SK-N-SH treated with all-trans-retinoic acid at 6 μM for 48 hours (cell line): ENCODE measurements at places on chromosomes 7 and 10.

DNA sequence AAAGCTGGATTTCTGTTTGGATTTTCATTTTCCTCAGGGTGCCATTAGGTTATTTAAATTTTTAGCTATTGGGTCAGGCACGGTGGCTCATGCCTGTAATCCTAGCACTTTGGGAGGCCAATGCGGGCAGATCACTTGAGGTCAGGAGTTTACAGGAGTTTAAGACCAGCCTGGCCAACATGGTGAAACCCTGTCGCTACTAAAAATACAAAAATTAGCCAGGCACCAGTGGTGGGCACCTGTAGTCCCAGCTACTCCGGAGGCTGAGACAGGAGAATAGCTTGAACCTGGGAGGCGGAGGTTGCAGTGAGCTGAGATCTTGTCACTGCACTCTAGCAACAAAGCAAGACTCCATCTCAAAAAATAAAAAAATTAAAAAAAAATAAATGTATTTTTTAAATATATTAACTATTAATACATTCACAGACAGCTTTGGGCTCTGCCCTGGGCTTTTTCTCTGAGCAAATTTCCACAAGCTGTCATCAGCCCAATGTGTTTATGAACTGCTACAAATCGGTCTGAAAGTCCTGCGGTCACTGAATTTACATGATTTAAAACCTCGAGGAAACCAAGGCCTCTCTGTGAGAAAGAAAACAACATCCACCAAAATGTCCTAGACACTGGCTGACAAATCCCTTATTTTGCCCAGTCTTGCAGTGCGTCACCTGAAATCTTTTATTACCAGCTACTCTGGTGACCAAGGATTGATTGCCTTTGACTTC, 19.2 kb upstream of the PLEKHS1 start:
- ATAC-seq = no peak

DNA sequence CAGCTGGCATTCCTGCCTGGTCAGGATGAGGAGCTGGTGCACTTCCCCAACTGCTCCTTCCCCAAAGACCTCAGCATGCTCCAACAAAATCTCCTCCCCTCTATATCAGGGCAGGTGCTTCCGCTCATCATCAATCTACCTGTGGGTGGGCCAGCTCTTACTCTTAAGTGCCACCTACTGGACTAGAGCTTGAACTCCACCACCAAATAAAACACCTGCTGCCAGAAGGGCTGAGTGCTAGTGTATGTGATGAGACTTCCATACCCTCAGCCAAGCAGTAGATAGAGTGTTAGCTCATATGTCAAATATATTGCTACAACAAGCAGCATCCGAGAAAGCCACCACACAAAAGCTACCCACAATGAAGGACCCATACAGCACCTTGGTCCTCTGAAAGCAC, 264.3 kb downstream of the RNLS start:
- no peak for ATAC-seq

- ATAC-seq = no peak
Observed at GRCh38 chr7:113207931-113208330, 89.6 kb upstream of the SMIM30 start.

DNA sequence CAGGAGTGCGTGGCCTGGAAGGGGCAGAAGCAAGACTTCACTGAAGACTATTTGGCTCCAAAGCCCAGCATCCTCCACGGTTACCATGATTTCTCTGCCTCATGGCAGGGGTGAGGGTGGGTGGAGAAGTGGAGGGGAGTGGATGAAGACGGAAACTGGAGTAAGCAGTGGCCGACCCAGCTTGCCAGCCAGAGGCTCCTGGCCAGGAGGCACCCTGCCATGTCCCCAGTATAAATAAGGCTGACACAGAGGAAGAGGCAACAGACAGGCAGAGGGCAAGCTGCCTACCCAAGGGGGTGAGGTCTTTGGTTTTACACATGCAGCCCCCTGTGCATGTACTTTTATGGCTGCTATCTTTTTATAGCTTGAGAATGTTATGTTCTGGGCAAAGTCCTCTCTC, 102.6 kb upstream of the TBX20 start:
- no peak for ATAC-seq

GRCh38 chr10:1063232-1063865, 7.2 kb downstream of the WDR37 start:
- no peak for ATAC-seq

DNA sequence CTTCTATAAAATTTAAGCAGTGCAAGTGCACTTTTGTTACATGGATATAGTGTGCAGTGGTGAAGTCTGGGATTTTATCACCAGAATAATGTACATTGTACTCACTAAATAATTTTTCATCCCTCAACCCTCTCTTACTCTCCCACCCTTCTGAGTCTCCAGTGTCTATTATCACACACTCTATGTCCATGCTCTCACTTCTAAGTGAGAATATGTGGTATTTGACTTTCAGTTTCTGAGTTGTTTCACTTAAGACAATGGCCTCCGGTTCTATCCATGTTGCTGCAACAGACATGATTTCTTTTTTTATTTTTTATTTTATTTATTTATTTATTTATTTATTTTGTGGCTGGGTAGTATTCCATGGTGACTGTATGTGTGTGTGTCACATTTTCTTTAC, 855.9 kb upstream of the PHF14 start:
- no peak for ATAC-seq

- no peak for ATAC-seq
Observed at GRCh38 chr7:24135003-24135817, 148.8 kb upstream of the NPY start.

- peak; percentile 5 for ATAC-seq
Observed at GRCh38 chr7:17940951-17941431, 697 bp upstream of the SNX13 start.

DNA sequence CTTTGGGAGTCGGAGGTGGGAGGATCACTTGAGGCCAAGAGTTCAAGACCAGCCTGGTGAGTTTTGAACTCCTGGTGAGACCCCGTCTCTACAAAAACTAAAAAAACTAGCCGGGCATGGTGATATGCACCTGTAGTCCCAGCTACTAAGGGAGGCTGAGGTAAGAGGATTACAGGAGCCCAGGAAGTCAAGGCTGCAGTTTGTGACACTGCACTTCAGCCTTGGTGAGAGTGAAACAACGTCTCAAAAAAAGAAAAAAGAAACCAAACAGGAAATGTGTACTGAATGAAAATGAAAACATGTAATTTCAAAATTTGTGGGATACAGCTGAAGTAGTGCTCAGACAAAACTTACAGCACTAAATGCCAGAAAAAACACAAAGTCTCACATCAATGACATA, 7.6 kb downstream of the ARHGAP12 start:
- no peak for ATAC-seq

- ATAC-seq = peak; percentile 85
Observed at GRCh38 chr10:14173706-14174594, 156.8 kb downstream of the FRMD4A start.

DNA sequence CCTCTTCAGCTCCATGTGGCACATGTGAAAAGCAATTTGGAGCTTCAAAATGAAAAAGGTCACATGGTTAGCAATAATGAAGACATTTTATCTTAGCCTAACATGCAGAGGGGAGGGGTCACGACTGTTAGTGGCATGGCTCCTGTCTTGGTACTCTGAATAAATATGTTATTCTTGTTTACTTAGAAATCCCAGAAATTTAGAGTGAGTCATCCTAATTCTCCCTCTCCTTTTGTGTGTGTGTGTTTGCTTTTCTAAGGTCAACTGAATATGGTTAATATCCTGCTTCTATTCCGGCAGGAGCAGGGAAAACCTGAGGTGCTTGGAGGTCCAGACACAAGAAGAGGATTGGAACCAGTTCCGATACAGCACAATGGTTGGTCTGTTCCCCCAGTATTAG, 17.6 kb downstream of the BCCIP start:
- ATAC-seq = no peak

GRCh38 chr10:1514681-1515080, 222.6 kb downstream of the ADARB2 start:
- ATAC-seq = no peak

GRCh38 chr7:28830846-28831245, 127.3 kb downstream of the TRIL start:
- no peak for ATAC-seq

DNA sequence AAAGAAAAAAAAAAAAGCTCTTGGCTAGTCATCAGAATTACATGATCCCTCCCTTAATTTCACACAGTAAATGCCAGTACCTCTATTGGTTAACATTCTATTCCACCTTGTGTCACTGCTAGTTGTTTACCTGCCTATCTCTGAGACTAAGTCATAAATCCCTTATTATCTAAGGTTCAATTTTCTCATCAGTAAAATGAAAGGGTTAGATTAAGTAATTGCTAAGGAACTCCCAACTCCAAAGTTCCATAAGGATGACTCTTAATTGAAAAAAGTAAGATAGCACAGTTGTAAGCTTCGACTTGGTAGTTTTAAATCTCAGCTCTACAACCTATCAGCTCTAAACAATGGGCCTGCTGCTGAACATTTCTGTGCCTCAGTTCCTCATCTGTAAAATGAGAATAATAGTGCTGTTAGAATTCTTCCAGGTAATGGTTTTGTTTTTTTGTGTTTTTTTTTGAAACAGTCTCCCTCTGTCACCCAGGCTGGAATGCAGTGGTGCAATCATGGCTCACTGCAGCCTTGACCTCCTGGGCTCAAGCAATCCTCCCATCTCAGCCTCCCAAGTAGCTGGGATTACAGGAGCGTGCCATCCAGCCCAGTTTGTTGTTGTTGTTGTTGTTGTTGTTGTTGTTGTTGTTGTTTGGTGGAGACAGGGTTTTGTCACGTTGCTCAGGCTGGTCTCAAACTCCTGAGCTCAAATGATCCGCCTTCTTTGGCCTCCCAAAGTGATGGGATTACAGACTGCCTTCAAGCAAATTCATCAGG, 35.6 kb downstream of the SRPK2 start:
- ATAC-seq = no peak

GRCh38 chr10:131650771-131651673, 249.8 kb upstream of the PPP2R2D start:
- no peak for ATAC-seq

DNA sequence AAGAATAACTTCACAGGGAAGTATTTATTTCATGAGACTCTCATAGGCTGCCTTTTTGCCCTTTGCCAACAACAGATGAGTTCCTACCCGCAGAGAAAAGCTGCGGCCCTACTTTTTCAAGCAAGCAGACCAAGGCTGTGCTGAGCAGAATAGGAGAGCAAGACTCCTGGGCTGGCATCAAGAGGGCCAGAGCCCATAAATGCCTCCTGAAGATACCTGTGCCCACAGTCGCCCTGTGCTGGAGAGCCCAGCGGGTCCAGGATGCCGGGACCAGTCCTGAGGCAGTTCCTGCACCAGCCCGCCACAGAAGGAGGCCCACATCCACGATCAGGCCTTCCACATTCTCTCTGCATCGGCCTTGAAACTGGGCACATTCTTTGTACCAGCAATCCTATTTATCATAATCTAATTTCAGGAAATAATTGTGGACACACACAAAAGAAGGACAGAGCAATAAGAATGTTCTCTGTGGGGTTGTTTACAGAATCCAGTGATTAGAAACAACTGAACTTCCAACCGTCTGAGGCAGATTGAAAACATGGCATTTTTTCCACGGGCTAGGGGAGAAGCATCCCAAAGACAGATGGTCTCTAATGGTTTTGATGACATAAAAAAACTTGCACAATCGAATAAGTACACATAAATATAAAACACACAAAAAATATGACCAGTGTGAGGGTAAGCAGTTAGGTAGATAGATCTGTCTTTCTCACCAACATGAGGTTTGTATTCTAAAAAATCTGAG, 95.6 kb downstream of the CPXM2 start:
- ATAC-seq = no peak

DNA sequence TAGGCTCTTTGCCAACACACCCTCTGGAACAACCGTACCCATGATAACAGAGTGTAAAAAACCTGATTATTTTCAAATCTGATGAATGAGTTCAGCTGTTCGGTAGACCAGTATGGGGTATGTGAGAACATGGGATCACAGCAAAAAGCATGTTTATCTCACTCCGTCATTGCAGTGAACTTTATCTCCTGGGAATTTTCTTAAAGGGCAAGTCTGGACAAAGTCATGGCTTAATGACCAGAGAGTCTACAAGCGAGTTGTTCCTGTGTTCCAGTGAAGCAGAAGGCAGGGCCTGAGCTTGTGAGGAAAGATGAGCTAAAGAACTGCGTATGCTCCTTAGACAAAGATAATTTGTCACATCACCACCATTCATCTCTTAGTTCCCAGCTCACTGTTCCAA, 219.7 kb downstream of the TRIL start:
- no peak for ATAC-seq

DNA sequence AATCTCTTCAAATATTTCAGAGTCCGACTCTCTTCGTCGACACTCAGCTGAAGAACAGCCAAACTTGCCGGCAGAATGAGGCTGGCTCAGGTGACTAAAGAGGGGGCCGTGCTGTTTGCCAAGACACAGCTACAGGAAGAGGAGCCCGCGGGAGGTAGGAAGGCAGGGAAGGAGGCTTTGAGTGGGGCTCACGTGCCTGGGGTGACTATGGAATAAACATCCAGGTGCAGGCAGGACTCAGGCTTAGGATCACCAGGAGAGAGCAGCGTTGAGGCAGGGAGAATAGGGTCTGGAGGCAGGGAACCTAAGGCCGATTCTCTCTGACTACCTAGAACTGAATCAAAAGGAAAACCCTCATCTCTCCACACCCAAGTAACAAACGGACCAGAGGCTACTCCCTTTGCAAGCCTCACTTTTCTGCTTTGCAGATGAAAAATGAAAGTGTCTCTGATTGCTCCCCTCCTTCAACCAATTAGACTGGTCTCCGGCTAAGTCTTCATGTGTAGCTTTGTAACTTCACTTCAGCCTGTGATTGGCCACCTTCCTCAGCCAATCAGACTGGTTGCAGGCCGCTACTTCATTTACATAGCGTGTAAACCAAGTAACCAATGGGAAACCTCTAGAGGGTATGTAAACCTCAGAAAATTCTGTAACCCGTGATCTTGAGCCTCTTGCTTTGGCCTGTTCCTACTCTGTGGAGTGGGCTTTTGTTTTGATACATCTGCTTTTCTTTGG, 19.7 kb upstream of the BNIP3 start:
- ATAC-seq = peak; percentile 78

DNA sequence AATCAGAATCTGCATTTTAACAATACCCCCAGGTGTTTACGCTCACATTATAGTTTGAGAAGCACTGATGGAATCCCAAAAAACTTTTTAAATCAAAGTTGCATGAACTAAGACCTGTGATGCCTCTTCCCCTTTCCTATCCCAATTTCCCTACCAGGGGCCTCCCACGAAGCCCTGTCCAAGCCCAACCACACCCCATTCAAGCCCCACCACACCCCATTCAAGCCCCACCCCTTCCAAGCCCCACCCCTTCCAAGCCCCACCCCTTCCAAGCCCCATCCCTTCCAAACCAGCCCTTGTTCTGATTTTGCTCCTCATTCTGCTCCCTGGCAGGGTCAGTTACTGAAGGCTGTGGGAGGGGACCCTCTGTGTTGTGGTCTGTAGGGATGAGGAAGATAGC, 9.8 kb upstream of the AQP1 start:
- ATAC-seq = no peak

DNA sequence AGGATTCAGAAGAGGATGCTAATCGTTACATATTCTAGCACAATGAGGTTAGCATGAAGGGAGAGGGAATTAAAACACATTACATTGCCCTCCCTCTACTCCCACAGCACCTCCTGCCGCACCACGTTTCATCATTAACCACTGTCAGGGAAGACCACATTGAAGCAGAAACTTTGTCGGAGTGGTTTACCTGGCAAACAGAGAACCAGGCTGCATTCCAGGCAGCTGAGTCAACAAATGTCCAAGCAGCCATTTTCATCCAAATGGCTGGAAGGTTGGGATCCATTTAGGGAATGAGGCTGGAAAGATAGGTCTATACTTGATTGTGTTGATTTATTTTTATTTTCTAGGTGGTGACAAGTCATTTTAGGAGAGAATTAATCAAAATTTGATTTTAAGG, 273.6 kb downstream of the DYNC1I1 start:
- ATAC-seq = no peak
